ENCODE measurements at places on chromosomes 11 and 22.

DNA sequence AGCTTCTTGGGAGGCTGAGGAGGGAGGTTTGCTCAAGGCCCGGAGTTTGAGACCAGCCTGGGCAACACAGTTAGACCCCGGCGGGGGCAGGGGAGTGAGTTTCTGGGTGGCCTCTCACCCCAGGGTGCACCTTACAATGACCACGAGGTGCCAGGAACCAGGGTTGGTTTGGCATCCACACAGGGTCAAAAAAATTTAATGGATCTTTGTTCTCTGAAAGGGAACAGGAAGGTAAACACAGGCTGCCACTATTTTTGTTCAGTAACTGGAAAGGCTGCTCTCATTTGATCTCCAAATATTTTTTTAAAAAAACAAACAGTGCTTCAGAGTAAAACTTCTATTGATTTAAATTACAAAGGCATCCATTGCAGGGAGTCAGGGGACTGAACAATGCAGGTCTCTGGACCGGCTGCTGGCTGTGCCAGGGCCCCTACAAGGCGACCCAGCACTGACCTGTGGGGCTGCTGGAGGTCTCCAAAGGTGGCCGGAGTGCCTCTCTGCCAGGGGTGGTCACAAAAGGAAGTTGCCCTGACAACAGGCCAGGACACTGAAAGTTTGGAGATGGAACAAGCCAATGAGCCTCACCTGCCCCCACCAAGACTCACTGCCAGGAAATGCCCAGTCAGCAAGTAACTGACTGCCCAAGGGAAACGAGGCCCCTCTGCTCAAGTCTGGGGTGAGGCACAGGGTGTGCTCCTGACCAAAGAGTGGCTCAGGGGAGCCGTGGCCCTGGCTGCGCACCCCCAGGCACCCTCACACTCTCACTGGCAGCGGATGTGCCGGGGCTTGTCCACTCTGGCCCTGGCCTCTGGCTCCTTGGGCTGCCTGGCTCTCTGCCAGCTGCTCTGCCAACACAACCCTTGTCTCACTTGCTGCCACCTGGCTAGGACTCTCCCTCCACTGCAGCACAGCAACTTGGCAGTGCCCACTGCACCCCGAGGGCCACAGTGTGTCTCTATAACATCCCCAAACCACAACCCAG, 51.8 kb downstream of the ARFGAP3 start:
- no peak for DNase-seq

- DNase-seq, result no peak
Measured at GRCh38 chr11:2296913-2297622, 4.7 kb downstream of the C11orf21 start.

DNA sequence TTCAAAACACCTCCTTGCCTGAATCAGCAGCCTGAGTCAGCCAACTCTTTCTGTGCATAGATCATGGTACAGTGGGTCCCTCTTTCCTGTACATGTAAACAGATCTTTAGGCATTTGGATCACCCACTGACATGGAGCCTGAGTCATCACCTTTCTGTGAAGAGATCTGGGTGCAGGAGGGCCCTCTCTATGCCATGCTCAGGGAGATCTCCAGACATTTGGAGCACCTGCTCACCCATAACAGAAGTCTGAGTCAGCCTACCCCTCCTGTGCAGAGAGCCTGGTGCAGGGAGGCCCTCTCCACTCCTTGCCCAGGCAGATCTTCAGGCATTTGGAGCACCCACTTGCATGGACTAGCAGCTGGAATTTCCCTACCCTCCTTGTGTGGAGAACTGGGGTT, 56.2 kb upstream of the GLYAT start:
- no peak for DNase-seq

GRCh38 chr11:44632466-44633123, 67.1 kb downstream of the CD82 start:
- DNase-seq, result peak; percentile 21

- DNase-seq, result peak; percentile 19
Measured at GRCh38 chr11:134101282-134101681, 32.4 kb downstream of the JAM3 start.

DNA sequence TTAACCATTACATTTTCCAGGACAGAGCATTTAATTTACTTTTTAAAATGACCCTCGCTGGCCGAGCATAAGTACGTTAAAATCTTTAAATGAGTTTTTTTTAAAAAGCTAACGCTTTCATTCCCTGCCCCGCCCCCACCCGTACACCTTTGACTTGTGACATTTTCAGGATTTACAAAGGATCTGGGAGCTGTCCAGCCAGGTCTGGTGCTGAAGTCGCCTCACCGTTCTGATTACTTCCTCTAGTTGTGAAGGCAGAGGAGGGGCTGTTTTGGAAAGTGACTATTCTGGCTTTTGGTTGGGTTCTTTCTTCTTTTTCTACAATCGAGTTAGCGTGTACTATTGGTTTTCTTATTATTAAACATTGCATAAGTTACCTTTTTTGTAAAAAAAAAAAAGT, 2.9 kb downstream of the C11orf87 start:
- no peak for DNase-seq

- no peak for DNase-seq
Measured at GRCh38 chr11:47007579-47007978, 71.0 kb downstream of the CSTPP1 start.

GRCh38 chr11:103636232-103636631, 400.2 kb upstream of the DDI1 start:
- DNase-seq, result no peak

GRCh38 chr11:68340003-68340767, 27.8 kb downstream of the LRP5 start:
- no peak for DNase-seq

Data from cardiac fibroblast (primary cell).